ENCODE measurements at places on chromosomes 13 and 19.
A peak's percentile ranks its signal among the peaks of the same experiment; 100 is the strongest.

DNA sequence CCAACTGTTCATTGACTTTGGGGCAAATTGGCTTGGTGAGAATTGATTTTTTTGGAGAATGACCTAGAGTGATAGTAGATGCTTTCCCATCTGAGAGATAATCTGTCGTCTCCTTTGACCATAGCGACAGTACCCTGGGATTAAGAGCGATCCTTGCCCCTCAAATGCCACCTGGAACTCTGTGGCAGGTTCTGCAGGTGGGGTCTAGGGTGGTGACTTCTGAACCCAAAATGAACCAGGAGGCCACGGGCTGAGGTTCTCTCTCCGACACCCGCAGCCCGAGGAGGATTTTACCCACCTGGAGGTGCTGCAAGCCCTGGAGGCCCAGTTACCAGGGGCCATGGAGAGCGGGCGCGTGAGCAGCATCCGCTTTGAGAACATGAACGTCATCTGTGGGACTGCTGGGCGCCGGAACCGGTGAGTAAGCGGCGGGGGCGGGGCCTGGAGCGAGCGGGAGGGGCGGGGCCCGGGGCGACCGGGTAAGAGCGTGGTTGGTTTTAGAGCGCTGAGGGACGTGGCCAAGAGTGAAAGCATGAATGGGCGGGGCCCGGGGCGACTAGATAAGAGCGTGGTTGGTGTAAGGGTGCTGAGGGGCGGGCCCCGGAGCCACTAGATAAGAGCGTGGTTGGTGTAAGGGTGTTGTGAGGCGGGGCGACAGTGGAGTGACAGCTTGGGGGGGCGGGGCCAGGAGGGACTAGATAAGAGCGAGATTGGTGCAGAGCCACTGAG, 8.6 kb downstream of the C19orf81 start:
- DNase-seq, result peak; percentile 98

DNA sequence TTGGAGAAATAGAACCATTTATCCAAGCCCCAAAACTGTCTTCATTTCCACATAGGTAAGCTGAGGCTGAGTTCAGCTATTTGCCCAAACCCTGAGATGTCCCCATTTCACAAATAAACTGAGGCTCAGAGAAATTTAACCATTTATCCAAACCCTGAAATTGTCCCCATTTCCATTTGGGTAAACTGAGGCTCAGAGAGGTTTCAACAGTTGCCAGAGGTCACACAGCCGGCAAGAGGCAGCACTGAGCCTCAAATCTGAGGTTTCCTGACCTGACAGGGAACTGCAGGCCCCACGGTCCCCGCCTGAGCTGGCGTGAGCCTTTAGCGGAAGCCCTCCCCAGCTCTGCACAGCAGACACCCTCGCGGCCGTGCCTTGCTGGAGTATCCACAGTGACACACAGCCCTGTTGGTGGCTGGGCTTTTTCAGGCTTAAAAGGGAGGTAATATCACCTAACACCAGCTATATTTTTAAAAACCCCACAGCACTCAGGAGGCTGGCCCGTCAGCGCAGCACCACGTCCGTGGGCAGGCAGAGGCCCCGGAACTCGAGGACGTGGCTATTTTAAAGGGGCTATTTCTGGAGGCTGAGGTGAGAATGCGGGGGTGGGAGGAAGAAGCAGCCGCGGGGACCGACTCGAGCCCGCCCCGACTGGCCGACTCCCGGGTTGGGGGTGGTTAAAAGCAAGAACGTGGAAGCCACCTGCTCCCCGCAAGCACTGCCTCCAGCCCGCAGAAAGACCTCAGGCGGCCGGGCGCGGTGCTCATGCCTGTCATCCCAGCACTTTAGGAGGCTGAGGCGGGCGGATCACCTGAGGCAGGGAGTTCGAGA, 18.5 kb downstream of the PTPRS start:
- DNase-seq, result peak; percentile 13

DNA sequence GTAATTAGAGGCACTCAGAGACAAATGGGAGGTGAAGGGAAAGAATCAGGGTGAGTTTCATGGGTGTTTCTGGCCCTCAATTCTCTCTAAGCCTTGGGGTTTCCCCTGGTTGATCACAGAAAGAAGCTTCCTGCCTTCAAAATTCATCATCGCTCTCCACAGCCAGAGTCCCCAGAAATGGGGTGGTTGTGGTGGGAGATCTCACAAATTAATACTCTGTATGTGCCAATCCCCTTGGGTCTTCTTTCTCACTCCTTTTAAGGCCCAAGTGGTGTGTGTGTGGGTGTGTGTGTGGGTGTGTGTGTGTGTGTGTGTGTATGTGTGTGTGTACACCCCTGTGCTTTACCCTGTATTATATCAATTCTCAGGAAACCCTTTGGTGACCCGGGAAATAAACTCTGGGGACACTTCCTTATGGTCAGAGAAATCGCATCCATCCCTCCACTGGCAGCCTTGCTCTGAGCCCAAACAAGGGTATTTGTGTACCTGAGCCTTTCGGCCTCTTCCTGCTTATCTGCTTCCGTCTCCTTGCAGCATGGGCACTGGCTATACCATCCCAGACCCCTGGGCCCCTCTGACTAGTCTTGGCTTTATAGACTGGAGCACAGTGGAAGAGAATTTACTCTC, 2.8 kb upstream of the FCGBP start:
- no peak for DNase-seq

DNA sequence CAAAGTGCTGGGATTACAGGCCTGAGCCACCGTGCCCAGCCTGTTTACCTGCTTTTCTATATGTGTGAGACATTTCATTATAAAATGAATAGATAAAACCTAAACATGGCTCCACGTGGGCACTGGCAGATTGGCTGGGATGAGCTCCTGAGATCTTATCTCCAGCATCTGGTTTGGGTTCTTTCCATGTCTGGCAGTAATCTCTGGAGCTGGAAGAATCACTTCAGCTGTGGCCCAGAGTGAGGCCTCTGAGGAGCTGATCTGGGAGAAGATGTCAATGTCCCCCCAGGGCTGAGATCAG, 5.5 kb upstream of the SULT2A1 start:
- DNase-seq, result no peak

- no peak for DNase-seq
These were observed 8.5 kb upstream of the AKAP8L start for GRCh38 chr19:15427350-15427700.

- no peak for DNase-seq
These were observed 8.0 kb downstream of the MED26 start for GRCh38 chr19:16620018-16620417.

DNA sequence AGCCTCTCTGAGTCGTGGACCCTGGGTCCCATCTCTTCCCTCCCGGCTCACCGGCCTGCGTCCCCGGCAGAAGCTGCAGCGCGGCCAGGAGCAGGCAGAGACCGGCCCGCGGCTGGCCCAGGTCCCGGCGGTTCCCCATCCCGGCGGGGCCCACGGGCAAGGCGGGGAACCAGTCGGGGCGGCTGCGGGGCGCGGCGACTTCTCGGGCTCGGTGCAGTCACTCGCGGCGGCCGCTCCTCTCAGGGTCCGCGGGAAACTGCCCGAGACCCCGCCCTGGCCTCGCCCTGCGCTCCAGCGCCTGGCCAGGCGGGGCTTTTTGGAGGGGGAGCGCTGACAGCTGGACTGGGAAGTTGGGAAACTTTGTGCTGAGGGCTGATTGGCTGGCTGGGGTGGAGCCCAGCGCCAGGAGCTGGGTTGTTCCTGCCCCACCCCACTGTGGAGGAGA, at the start of gene COL5A3:
TSS of gene COL5A3 (minus strand) at position 258 of the 445 bp plus-strand sequence. CDS start at position 139, 119 bp downstream.
- no peak for DNase-seq

GRCh38 chr13:73058432-73058735, 421 bp upstream of the KLF5 start:
- DNase-seq, result no peak

DNA sequence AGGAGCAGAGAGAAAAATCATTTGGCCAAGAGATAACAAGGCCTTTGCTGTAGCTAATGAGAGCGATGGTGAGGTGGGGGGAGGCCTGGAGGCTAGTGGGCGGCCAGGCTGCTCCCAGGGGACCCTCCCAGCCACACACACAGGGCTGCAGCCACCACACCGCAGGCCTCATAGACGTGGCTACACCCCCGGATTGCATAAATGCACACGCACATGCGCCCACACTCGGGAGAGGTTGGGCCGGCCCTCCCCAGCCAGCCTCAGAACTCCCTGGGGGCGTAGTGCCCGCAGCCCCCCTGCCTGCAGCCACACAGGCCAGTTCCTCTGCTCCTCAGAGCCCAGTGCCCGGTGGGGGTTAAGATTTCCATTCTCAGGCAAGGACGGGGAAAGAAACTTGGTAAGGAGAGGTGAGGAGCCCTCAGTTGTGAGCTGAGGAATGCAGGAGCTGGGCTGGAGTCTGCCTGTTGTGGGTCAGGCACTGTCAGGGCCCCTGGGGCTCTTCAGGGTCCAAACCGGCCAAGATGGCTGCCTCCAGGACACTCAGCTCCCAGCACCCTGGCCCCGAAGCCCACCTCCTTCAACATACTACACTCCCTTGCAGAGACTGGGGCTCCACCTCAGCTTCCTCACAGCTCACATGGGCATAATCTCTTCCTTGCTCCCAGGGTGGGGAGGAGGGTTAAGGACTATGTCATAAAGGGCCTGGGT, 8.0 kb downstream of the PTH2 start:
- no peak for DNase-seq
